Activated naive CD4-positive, alpha-beta T cell treated with anti-CD3 and anti-CD28 coated beads, Interleukin-2, amount 10 ng/mL, durations not matched to agents 7 days and 5 days (primary cell): ENCODE measurements at places on chromosomes 2 and 18.
A peak's percentile ranks its signal among the peaks of the same experiment; 100 is the strongest.

DNA sequence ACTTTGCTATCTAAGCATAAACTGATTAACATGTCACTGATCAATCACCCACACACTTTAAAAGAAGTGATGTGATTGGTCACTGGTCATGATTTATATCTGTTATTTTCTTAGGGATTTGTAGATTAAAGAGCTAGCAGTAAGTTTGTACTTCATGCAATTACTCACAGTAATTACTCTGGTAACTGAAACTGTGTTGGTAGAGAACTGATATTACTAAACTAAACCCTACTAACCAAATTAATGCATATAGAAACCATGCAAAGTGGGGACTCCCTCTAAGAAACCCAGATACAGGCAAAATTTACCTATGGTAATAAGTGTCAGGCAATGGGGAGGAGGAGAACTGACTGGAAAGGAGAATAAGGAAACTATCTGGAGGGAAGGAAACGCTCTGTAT, 44.8 kb upstream of the C2orf15 start:
- no peak overlapping the region for H3K4me3 ChIP-seq
- peaks cover 6% of the 10 kb centered on the region for H3K36me3 ChIP-seq
- no peaks in the 10 kb centered on the region for H3K27me3 ChIP-seq
- no peak overlapping the region for H3K27ac ChIP-seq
- DNase-seq, result no peak

DNA sequence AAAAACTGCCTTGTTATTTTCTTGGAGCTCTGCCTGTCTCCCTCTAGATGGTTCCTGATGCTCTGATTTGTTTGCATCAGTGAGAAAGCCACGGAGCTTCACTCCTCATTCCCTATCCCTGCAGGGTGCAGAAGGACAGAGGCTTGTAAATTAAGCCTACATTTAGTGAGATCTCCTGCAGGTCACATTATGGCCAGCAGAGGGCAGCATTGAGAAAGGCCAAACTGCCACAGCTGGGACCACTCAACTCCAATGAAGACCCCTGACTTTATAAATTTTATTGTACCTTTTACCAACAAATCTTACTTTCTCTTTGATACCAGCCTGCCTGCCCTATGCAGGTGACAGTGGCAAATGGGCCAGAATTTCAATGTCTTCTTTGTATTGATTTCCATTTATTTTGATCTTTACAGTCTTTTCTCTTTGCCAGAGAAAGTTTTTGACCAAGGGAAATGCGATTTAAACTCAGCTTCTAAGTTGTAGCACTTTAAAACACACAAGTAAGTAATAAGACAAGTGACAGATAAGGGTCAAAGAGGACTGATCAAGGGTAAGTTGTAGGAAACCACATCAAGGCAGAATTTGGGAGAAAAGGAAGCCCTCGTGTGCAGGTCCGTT, 1029.1 kb upstream of the KLHL29 start:
- no peaks in the 10 kb centered on the region for H3K27me3 ChIP-seq
- DNase-seq, result peak; percentile 59
- H3K27ac ChIP-seq, result no peak overlapping the region
- no peak overlapping the region for H3K4me3 ChIP-seq

DNA sequence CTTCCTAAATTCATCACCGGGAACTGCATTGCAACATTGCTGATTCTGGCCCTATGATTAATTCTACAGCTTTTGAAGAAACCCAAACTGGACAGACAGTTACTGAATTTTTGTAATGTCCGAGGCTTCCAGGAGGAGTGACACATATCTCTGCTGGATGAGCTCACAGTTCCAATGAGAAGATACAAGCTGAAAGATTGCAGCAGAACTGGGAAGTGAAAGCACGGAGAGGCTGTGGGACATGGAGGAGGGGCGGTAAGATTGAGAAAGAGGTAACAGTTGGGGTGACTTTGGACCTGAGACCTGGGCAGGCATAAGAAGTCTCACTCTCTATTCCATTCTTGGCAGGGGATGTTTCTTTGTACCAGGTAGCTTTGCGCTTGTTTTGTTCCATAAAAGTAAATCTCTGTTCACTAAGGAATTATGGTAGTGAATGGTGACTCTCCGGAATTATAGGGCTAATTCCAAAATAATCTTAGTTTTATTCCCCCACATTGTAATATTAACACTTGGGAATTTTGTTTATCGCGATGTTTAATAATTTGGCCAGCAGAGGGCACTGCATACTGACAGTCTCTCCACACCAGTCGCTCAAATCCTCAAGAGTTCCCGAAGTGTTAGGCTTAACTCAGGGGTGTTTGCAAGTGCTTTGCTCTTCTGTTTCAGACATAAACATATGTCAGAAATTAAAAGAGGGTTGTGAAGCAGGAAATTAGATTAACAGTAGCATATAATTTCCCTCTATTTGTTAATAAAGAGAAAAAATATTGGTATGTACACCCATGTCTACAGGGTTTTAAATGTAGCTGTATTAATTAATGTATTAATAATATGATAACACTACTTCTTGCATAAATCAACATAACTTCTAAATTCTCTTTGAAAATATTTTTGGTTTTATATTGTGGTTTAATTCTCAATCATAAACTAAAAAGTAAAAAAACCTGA, 201.4 kb downstream of the SOCS6 start:
- H3K27me3 ChIP-seq, result peaks cover 4% of the 10 kb centered on the region
- no peaks in the 10 kb centered on the region for H3K4me1 ChIP-seq
- H3K36me3 ChIP-seq, result no peaks in the 10 kb centered on the region
- H3K27ac ChIP-seq, result no peak overlapping the region
- no peak overlapping the region for H3K4me3 ChIP-seq

DNA sequence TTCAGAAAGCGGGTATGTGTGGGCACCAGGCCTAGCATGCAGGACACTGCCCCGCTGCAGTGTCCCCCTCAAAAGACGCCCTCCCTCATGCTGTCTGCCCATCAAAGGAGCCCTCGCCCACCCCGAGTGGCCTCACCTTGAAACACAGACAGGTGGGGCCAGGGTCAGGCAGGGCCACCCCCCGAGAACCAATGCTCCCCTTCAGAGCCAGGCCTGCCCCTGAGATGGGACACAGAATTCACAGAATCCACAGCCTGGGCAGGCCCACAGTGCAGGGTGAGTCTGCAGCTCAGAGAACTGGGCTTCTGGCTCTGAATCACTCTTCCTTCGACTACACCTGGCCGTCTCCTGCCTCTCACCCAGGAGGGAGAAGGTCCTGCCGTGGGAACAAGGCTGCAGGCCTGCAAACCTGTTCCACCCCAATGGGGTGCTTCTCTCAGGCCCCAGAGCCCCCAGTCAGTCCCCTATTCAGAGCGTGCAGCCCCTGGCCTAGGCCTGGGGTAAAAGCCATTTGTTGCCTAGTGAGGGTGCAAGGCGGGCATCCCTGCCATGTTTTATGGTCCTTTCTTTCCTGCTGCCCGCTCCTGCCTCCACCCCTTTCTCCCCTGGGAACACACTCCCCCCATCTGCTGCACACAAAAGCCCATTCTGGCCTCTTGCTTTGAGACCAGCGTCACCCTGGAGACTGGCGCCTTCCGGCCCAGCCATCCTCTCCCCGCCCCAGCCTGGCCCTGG, 11.3 kb upstream of the ARHGEF4 start:
- DNase-seq, result no peak
- peak overlapping the region; percentile 37 for H3K27ac ChIP-seq
- H3K27me3 ChIP-seq, result peaks cover 69% of the 10 kb centered on the region
- no peak overlapping the region for H3K4me3 ChIP-seq
- peaks cover 25% of the 10 kb centered on the region for H3K4me1 ChIP-seq

- no peak for DNase-seq
- no peaks in the 10 kb centered on the region for H3K27me3 ChIP-seq
- H3K36me3 ChIP-seq, result peaks cover 33% of the 10 kb centered on the region
- no peak overlapping the region for H3K27ac ChIP-seq
- H3K4me1 ChIP-seq, result no peaks in the 10 kb centered on the region
Measured at GRCh38 chr2:7073901-7074300, 156.7 kb downstream of the RNF144A start.

DNA sequence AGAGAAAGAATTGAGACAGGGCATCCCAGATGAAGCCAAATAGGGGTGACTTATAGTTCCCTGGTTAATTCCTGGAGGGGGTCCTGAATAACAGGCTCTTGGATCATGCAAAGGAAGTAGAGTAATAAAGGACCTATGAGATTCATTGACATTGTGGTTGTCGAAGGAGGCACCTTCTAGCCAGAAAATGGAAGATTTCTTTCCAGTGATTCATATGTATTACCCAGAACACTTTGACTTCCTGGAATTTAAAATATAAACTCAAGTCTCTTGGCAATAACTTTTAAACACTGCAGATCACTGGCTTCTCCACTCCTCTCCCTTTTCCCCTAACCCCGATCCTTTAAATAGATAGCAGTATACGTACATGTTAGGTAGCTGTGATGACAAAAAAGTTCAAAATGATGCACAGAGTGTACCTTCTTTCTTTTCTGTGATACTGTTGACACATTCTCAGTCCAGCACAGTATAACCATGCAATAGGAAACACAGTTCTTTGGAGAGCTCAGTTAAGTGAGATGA, 211.8 kb downstream of the LTBP1 start:
- DNase-seq, result no peak
- H3K4me3 ChIP-seq, result no peak overlapping the region
- no peaks in the 10 kb centered on the region for H3K27me3 ChIP-seq

- peak overlapping the region; percentile 98 for H3K27ac ChIP-seq
- peak overlapping the region; percentile 82 for H3K4me3 ChIP-seq
- H3K27me3 ChIP-seq, result peaks cover 42% of the 10 kb centered on the region
- H3K4me1 ChIP-seq, result peaks cover 13% of the 10 kb centered on the region
- H3K36me3 ChIP-seq, result no peaks in the 10 kb centered on the region
- DNase-seq, result no peak
Measured at GRCh38 chr2:118310681-118311429, 222.6 kb downstream of the INSIG2 start.

DNA sequence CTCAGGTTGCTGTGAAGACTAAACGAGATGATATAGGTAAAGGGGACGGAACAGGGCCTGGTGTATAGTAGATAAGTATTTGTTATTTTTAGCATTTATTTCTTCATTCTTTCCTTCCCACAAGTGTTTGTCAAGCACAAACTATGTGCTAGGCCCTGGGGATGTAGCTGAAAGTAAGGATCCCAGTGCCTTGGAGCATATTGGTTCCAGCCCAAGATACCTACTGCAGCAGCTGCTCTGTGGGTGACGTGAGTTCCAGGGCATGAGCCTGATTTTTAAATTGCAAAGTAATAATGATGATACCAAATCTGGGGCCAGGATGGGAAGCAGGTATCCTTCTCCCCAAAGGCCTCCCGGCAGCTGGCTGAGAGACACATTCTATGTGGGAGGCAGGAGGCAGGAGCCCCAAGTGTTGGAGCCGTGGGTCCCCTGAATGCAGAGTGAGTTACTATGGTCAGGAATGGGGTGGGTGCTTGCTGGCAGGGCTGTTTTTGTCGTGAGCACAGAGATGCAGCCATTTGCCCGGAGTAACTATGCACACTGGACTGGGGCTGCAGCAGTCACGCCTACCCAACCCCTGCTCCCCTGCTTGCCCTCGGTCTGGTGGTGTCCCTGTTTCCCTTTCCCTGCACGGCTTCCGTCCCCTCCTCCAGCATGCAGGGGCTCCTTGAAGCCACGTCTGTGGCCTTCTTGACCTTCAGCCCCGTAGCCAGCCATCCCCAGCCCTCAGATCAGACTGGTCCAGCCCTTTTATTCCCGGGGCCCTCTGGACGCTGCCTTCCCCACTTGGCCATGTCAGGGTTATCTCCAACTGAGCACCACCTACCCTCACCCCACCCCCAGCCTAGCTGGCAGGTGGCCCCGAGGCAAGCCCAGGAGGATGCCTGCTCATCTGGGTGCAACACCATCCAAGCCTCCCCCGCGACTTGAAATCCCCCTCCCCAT, 52.4 kb downstream of the INHBB start:
- H3K4me1 ChIP-seq, result no peaks in the 10 kb centered on the region
- no peak overlapping the region for H3K4me3 ChIP-seq
- DNase-seq, result peak; percentile 17
- peaks cover 17% of the 10 kb centered on the region for H3K27me3 ChIP-seq
- no peak overlapping the region for H3K27ac ChIP-seq

DNA sequence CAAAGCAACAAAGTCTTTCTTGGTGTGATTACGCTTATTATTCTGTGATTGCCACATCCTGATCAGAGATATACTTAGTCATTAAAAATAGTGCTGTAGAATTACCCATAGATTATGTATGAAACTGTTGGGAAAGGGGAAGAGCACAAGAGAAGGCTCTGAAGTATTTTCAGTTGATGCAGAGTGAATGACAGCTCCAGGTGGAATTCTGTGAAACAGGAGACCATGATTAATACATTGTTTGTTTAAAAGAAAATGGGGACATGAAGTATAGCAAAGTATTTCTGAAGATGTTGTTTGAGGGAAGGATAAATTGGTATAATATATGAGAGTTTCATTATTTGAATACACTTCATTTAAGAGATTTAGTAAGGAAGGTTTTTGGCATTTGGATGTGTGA, 307.6 kb upstream of the CDH20 start:
- no peak overlapping the region for H3K4me3 ChIP-seq
- no peaks in the 10 kb centered on the region for H3K36me3 ChIP-seq
- no peaks in the 10 kb centered on the region for H3K4me1 ChIP-seq
- no peak overlapping the region for H3K27ac ChIP-seq
- no peak for DNase-seq
- H3K27me3 ChIP-seq, result no peaks in the 10 kb centered on the region

- no peaks in the 10 kb centered on the region for H3K27me3 ChIP-seq
- H3K27ac ChIP-seq, result no peak overlapping the region
- DNase-seq, result no peak
Measured at GRCh38 chr2:45897842-45898241, 246.4 kb downstream of the PRKCE start.

- no peaks in the 10 kb centered on the region for H3K36me3 ChIP-seq
- no peaks in the 10 kb centered on the region for H3K27me3 ChIP-seq
- no peak overlapping the region for H3K27ac ChIP-seq
- H3K4me3 ChIP-seq, result no peak overlapping the region
Measured at GRCh38 chr2:77578354-77578753, 56.2 kb upstream of the LRRTM4 start.

DNA sequence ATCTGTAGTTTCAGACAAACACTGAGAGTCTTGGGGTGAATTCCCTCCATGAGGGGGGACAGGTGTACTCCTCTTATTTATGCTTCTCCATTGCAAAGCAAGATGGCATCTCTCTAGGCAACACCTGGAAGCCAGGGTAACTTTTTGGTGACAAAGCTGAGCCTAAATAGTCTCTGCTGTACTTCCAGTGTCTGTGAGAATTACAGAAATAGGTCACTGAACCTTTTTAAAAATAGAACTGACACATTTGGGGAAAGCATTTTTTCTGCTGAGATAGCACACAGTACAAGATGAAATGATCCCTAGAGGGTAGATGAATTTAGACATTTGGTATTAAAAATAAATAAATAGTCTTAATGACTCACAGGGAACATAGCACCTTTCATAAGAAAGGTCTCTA, 71.7 kb upstream of the SP3 start:
- DNase-seq, result no peak
- H3K4me1 ChIP-seq, result peaks cover 19% of the 10 kb centered on the region
- H3K27me3 ChIP-seq, result peaks cover 26% of the 10 kb centered on the region
- no peaks in the 10 kb centered on the region for H3K36me3 ChIP-seq
